Amniotic stem cell (primary cell): ENCODE measurements at places on chromosomes 1 and 21.

DNA sequence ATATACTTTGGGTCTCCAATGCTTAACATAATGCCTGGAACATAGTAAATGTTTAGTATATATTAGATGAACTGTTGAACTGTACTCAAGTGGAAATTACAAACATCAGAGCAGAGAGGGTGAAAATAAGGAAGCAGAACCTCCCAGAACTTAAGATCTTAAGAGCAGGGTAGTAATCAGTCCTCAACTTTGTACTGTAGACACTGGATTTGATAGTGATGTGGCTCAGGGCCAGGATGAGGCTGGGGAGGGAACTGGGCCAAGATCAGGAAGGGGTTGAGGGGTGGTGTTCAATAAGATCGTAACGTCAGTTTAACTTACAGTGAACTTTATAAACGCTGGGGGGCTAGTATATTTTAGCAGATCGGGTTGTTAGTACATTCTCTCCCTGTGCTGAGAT lies 15.4 kb downstream of the MPZL1 start:
- no peak for DNase-seq

DNA sequence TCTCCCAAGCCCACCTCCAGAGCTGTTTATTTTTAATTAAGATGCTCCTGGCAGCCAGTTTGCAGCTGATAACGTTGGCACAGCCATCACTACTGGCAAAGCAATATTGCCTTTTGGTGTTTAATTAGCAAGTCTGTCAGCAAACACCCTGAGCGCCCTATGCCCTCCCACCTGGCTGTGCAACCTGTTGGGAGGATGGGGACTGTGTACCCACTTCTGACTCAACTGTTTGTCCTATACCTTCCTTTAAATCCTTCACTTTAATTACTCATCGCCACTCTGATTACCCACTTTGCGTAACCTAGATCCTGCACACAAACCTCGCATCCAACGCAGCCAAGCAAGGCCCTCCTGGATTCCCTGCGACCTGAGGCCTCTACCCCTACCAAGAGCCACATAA lies 67.1 kb downstream of the BCAR3 start:
- no peak for DNase-seq

- DNase-seq = no peak
Measured at GRCh38 chr1:54882519-54882918, 4.5 kb downstream of the DHCR24 start.

GRCh38 chr1:216984536-216984935 lies 261.3 kb upstream of the ESRRG start:
- DNase-seq = no peak

- DNase-seq = no peak
Measured at GRCh38 chr1:7209336-7209735, 424.1 kb downstream of the CAMTA1 start.
